ENCODE measurements at places on chromosomes 12 and 14.

- no peak for DNase-seq
These were observed 251.9 kb upstream of the PRKD1 start for GRCh38 chr14:30179381-30180130.

- no peak for DNase-seq
These were observed 102.1 kb downstream of the DUSP6 start for GRCh38 chr12:89250213-89250612.

GRCh38 chr14:66085665-66086064 lies 400.5 kb upstream of the CCDC196 start:
- no peak for DNase-seq

GRCh38 chr14:46999661-47000060 lies 348.1 kb upstream of the RPL10L start:
- no peak for DNase-seq

DNA sequence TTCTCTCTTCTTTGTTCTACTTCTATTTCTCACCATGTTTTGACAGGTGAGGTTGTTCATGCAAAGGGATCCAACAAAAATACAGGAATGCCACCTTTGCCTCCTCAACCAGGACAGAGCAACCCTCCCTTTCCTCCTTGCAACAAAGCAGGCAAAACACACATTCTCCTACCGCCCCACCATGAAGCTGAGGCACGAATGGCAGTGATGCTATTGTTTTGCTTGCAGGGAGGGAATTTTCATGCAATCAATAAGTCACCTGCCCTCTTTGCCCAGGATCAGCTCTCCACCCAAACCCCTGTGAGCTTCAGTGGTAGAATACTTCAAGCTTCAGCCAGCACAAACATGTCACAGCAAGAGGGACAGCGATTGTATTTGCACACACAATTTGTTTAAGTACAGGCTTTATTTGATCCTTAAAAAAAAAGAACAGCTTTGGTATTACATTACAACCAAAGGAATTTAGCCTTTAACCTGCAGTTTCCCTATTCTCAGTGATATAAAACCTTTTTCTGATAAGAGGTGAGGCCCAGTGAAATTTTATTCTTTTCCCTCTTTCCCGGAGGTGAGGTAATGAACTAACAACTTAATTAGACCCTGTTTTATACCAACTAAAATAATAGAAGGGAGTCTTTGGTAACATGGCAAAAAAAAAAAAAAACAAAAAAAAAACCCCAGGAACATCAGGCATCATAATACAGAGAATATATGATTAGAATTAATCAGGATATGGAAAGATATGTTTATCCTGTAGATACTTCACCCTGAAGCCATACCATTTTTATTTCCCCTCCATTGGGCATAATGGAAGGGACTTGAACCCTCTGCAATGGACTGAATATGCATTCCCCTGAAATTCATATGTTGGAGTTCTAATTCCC lies 87.0 kb upstream of the EEA1 start:
- DNase-seq = no peak

DNA sequence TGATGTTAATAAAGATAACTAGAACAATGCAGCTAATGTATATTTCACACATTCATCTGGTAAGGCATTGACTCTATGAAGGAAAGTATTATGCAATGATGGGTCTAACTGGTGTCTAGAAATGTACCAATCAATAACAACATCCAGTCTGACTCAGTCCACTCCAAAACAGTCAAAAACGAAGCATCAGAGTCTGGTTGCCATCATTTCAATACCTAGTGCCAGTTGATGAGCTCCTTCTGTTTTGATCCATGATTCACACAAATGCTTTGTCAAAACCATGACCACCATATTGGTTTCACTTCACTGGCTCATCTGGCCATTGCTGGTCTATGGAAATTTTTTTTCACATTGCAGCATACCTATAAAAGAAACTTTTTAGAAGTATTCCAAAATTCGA lies 747.2 kb upstream of the TMEM132C start:
- no peak for DNase-seq
